AG10803 (cell line): ENCODE measurements at places on chromosomes 13 and 19.

DNA sequence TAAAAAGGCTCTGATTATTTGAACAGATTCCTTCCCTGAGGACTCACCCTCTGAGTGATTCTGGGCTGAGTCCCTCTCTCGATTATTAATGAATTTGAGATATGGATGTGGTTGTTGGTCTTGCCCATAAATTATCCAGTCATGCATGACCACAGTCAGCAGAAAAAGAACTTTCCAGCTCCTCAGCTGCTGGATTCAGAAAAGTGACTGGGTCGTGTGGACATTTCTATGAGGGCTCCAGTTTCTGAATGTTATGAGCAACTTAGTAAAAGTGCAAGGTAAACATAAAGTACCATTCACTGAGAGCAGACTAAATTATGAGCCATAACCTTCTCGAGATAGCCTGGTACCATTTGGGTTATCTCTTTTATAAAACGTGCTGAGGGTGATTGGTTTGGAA is 100.1 kb upstream of the CLDN10 start:
- DNase-seq, result no peak

DNA sequence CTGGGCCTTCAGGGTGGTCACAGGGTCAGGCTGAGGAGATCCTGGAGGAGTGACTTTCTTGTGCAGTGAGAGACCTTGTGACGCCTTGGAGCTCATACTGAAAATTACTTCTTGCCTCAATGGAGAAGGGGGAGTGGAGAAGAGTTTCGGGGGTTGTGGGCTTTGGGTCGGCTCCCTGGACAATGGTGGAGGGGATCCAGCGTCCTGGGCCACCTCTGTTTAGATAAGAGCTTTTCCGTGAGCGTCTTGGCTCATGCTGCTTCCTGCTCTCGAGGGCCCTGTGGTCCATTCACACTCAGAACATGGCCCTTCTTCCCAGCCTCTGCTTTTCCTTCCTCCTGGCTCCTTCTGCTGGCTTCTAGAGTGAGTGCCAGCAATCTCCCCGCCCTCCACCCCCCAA is 81.9 kb downstream of the FLT1 start:
- DNase-seq, result no peak

DNA sequence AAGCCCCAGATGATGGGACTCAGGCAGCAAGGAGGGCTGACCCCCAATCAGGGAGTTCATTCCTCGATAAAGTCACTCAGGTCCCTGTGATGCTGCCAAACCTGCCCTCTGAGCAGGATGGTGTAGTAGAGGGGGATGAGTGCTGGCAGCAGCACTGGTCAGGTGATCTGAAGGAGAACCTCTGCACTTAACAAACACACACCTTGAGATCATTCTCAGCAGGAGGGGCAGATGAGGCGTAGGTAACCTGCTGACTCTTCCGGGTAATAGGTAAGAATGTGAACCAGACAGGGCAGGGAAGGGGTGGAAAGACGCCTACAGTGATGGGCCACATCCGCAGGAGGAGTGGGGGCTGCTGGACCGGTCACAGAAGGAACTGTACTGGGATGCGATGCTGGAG is 3.2 kb downstream of the ZNF446 start:
- no peak for DNase-seq

- DNase-seq, result no peak
Observed at GRCh38 chr13:48641404-48641803, 12.3 kb upstream of the CYSLTR2 start.

DNA sequence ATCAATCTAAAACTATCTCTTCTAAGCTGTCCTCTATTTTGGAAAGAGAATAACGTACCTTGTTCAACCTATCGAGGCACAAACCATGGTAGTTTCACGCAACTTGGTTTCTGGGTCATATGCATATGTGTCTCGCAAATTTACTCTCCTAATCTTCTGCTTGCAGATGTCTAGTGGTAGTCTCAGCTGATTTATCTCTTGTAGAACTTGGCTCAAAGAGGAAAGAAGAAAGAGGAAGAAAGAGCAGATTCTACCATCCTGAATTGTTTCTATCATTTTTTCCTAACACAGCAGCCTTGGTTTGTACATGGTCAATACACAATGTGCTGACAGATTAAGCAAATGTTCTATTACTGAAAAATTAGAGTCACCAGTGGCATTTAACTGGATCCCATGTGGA is 282.3 kb downstream of the SPRY2 start:
- no peak for DNase-seq

DNA sequence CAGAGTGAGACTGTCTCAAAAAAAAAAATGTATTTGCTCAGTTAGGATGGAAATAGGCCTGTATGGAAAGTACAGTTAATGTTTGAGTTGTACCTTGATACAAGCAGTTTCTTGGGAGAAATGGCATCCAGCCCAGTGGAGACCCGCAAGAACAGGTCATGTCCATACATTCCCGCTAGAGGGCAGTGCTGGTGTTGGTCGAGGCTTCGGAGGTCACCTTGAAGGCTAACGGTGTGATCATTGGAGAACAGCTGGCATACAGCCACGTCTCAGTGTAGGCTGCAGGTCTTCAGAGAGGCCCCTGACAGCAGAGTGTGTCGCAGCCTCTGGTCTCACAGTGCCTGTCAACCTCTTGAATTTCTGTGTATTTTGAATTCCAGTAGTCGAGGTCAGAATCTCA is 7.5 kb downstream of the ZNF610 start:
- peak; percentile 9 for DNase-seq

- DNase-seq, result no peak
Observed at GRCh38 chr19:10420444-10421239, at the start of gene PDE4A. Gene PDE4A, plus strand, starts transcription at chr19:10420538. Its CDS starts 227 bp downstream, at chr19:10420765.

GRCh38 chr13:29676941-29677452 is 81.5 kb upstream of the SLC7A1 start:
- DNase-seq, result peak; percentile 47

DNA sequence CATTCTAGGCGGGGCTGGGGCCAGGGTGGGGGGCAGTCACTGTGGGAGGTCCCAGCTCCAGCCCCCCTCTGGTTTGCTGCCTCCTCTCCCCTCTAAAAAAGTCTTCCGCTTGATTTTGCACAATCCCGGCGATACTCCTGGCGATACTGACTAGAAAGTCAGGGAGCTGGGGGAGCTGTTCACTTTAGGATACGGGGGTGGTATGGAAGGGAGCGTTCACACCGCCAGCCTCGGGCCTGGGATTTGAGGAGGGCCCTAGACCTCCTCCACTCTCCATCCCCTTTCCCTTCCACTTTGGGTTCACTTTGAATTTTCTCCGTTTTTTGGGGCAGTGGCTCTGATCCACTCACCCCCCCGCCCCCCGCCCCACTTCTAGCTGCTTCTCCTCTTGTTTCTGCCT is 35.0 kb downstream of the KEAP1 start:
- DNase-seq, result no peak

DNA sequence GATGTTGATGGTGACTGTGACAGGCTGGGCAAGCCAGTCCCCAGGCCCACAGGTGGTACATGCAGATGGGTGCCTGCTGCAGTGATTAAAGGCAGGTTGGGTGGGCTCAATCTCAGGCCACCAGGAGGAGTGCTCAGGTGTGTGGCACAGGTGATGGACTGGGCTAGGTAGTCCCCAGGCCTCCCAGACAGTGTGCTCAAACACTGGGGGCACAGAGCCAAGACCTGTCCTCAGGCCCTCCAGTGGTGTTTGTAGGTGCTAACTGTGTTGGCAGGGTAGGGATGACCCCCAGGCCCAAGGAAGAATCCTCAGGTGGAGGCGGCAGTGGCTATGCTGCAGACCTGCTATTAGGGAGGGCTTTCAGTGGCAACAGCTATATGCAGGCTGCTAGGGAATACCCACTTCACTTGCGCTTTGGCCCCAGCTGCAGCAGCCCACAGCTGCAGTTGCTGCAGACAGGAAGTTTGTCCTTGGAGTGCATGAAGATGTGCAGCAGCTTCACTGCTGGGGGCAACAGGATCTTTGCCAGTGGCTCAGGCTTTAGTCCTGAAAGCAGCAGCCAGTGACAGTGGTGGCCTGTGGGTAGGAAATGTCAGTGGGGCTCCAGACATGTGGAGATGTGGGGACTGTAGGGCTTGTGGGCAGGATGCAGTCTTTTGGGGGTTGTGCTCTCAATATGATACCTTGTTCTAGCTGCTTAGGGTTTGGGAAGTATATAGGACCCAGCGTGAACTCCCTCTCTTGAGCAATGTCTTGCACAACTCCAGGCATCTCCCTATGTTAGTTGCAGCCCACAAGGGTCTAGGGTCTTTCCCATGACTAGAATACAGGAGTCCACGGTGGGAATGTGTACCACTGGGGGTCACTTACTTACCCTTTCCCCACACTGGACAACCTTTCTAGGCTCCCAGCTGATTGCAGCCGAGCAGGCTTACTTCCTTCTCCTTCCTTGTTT is 54.1 kb upstream of the MLNR start:
- DNase-seq, result no peak
